ENCODE measurements at places on chromosomes 3 and 15.

DNA sequence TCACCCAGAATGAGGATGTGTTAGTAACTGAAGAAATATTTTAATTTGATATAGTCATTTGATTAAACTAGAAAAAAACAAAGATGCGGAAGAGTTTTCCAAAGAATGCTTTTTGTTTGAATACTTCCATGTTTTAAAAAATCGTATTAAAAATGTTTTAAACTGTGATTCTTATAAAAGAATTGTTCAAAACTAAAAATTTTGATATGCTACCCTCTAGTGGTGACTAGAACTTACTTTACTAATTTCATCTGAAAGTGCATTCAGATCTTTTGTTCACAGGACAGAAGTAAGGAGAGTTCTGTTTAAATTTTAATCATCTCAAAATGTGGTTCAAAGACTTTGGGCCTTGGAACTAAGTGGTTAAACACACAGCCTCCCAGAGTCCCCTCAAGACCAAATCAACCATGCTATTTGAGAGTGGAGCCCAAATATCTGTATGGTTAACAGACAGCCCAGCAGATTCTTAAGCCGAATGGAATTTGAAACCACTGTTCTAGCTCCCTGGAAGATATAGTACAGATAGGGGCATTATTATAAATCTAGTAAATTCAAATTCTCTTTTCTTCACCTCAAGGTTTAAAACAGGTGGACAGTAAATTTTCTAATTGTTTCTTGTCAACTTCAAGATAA, 45.2 kb upstream of the SYNPR start:
- DNase-seq, result no peak

GRCh38 chr3:133940536-133940935, 44.9 kb upstream of the RAB6B start:
- DNase-seq, result no peak

GRCh38 chr3:159802864-159803263, 185.8 kb upstream of the IL12A start:
- no peak for DNase-seq

- no peak for DNase-seq
Observed at GRCh38 chr3:183515968-183516851, 39.3 kb downstream of the KLHL6 start.

DNA sequence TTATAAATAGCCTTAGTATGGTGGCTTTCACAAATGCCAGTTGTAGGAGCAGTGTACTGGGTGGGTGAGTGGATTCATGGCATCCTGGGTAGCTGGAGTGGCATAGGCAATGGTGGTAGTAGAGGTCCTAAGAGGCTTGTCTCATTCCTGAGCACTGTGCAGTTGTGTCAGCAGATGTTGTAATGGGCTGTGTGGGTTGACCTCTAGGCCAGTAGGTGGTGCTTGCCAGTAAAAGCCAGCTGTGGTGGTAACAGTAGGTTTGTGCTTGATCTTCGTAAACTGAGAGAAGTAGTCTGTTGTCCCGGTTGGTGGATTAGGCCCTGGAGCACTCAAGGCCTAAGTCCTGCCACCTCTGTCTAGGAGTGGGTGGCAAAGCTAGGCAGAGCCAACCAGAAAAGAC, 149.7 kb upstream of the SUCLG2 start:
- DNase-seq, result no peak

- no peak for DNase-seq
Observed at GRCh38 chr3:189235214-189235613, 63.4 kb downstream of the TPRG1 start.

GRCh38 chr15:37691911-37692310, 242.5 kb upstream of the TMCO5A start:
- no peak for DNase-seq

- DNase-seq, result no peak
Observed at GRCh38 chr3:156908398-156908797, 82.2 kb downstream of the LEKR1 start.

GRCh38 chr3:13539671-13540070, 9.3 kb upstream of the FBLN2 start:
- DNase-seq, result no peak

DNA sequence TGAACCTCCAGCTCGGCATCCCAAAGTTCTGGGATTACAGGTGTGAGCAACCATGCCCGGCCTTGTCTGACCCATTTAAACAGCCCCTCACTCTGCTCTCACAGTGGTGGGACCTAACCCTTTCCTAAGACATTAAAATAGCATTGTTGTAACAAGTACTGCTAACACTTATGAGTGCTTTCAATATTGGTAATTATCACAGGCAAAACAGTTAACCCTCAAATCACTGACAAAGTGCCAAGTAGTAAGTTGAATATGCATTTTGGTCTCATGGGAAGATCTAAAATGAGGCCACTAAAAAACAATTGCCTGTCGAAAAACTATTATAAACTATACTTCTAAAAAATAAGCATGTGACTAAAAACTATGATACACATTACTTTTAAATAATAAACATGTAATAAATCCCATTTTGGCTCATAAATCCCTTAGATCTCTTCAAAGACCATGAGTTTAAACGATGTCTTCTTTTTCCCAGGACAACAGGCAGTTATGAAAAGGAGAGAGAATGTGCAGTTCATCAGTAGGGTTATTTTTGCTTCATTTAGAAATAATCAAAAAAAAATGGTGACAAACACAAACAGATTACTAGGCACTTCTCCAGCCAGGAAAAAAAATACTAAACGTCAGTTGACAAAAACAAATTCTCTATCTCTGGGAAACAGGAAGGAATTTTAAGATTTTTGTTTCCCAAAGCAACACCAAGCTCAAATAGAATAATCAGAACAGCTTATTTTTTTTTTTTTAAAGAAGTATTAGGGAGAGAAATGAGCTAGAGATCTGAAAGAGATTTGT, 95.4 kb downstream of the RFTN1 start:
- no peak for DNase-seq

DNA sequence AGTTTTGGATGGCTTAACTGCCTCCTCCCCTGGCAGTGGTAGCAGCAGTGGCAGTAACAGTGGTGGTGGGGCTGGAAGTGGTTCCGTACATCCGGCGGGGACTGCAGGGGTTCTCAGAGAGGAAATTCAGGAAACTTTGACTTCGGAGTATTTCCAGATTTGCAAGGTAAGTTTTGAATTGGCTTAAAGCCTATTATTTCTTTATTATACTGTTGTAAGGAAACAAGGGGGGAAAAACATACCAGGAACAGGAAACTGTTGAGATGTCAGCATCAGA, 1.5 kb downstream of the STXBP5L start:
- no peak for DNase-seq

GRCh38 chr3:105413343-105413887, 46.7 kb downstream of the ALCAM start:
- no peak for DNase-seq

DNA sequence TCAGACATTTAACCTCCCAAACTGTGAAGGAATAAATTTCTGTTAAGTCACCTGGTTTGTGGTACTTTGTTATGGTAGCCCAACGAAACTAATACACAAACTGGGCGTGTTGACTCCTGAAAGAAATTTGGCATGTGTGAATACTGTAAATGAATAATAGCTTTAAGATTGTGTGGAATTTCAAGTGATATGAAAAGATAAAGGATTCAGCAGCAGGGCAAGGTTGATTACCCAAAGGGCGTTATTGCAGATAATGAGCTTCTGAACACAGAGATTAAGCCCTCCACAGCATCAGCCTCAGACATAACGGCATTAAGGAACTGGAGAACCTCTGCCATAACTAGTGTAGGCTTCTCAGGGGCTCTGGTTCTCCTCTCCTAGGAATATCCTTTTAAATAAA, 451.5 kb upstream of the NECTIN3 start:
- no peak for DNase-seq

DNA sequence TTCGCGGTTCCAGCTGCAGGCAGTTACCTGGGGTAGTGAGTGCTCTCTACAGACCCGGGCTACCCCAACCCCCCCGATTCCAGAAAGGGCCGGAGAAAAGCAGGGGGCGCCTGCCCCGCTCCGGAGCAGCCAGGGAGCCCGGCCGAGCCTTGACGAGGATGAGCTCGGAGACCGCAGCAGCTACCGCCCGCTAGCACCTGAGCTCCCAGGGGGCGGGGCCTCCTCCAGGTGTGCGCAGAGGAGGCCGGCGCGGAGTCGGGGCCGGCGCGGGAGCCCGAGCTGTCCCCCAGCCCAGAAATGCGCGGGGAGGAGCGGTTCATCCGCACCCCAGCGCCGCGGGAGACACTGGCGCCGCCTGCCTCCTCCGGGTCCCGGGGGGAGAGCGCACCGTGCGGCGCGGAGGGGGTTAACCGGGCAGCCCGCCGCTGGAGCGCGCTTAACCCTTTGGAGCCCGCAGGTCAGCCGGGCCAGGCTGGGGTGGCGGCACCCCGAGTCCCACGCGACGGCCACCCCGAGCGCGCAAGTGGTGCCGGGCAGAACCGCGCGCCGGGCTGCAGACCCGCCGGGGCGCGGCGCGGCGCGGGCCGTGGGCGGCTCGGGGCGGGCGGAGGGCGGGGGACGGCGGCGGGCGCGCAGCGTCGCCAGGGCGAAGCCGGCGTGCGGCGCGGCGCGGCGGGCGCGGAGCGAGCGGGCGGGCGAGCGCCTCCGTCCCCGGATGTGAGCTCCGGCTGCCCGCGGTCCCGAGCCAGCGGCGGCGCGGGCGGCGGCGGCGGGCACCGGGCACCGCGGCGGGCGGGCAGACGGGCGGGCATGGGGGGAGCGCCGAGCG, at the start of gene CACNA1D:
Gene CACNA1D (plus strand): TSS at position 649 of the 829 bp plus-strand sequence. CDS start 556 bp downstream, outside the sequence.
- DNase-seq, result no peak

DNA sequence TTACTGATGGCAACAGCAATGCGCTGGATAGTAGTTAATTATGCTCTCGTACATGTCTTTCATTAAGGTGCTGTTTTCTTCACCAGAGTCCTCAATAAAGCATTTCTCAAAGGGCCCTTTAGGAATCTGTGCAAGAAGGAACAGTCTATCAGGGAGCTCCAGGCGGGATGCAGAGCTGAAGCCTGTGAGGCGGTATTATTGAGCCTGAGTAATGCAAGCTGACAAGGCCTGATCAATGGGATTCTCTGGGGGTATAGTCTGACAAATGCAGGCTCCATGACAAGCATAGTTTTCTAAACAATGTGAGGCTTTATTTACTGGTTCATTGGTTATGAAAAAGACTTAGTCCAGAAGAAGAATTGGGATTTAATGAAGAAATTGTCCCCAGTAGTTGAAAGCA, 530.9 kb upstream of the CBLB start:
- no peak for DNase-seq

DNA sequence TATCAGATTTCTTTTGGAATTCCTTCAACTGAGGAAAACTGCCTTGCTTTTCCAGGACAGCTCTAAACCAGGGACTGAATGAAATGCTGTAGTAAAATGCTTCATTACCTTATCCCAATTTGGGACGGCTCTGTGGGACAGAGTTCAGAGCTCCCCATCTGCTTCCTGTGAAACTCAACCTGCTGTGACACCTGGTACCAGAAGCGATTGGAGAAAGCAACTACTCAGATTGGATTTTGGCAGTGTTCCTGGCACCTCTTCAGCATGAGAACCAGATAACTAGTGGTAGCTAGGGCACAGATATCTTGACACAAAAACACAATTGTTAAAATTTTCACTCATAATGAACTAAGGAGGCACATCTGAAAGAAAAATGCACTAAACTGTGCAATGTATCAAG, 539.1 kb downstream of the SI start:
- no peak for DNase-seq

DNA sequence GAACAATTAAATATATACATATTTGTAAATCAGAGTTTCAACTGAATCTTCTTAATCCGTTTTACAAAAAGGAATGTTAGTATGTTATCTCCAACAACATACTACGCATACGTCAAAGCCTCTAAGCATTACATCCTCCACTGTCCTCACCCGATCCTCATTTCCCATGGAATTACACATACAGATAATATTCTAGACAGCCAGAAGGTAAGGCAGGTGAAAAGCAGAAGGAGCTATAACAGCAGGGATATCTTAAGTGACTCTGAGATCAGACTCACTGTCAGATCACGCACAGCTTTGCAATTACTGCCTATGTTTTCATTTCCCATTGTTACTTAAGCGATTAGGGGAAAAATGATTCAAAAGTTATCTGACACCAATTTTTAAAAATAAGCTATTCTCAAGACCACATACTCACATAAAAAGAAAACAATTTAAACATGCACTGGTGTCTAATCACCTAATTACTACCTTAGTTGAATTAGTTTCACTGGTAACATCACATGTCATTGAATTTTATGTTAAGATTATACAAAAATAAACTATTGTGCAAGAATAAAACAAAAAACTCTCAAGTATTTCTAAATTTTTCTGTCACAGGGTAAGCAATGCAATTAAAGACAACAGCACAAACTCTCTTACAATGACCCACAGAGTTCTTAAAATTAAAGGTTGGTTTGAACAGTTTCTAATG, 92.8 kb downstream of the TBL1XR1 start:
- no peak for DNase-seq

DNA sequence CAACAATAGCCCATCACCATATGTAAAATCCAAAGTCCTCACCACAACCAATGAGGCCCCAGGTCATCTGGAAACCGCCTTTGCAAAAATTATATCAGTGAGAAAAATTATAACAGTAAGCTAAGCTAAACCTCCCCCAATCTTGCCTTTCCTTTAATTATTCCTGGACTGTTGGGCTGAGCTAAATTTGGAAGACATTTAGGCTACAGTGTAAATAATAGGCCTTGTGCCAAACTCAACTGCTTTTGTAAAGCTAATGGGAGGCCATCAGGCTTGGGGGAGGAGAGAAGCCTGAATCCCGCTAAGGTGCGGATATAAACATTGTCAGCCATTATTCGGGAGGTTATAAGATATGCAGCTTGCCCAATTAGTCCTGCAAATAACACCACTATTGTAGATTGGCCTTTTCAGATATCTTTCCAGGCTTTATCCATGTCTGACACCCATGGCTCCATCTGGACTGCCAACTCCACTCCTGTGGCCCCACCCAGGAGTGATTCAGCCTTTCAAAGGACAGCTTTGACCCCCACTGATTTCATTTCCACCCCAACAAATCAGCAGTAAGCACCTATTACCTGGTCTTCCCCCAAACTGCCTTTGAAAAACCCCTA, 53.0 kb upstream of the CA12 start:
- no peak for DNase-seq

DNA sequence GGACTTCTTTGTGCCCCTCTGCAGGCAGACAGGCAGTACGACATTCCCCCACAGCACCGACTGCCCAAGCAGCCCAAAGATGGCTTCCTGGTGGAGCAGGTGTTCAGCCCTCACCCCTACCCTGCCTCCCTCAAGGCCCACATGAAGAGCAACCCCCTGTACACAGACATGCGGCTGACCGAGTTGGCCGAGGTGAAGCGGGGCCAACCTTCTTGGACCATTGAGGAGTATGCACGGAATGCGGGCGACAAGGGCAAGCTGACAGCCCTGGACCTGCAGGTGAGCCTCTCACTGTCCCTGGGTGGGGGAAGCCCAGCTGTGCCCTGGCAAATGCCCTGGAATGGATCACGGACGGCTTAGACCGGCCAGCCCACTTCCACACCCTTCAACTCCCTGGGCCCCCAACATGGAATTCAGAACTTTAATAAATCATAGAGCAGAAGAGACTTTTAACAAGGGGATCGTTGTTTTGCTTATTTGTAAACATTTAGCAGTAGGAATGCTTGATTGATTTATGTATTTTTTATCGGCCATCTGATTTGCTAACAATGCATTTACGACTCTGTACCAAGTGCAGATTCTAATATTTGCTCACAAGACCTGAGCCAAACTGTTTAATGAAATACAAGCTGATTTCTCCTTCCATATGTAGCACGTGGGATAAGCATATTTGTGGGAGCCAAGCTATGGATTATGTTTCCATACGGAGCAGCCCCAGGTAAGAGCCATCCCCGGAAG, 31.1 kb downstream of the MINAR1 start:
- DNase-seq, result no peak

- no peak for DNase-seq
Observed at GRCh38 chr3:144968750-144969350, 997.2 kb downstream of the DIPK2A start.

GRCh38 chr3:133474817-133475216, 75.0 kb downstream of the BFSP2 start:
- DNase-seq, result no peak

GRCh38 chr3:114452256-114452655, 158.4 kb downstream of the TIGIT start:
- no peak for DNase-seq
